ENCODE measurements at places on chromosomes 2 and 18.
A peak's percentile ranks its signal among the peaks of the same experiment; 100 is the strongest.

- DNase-seq, result no peak
These were observed 74.2 kb downstream of the INO80D start for GRCh38 chr2:206011795-206012194.

- DNase-seq, result peak; percentile 73
These were observed 26.5 kb downstream of the CRACDL start for GRCh38 chr2:98909317-98910211.

DNA sequence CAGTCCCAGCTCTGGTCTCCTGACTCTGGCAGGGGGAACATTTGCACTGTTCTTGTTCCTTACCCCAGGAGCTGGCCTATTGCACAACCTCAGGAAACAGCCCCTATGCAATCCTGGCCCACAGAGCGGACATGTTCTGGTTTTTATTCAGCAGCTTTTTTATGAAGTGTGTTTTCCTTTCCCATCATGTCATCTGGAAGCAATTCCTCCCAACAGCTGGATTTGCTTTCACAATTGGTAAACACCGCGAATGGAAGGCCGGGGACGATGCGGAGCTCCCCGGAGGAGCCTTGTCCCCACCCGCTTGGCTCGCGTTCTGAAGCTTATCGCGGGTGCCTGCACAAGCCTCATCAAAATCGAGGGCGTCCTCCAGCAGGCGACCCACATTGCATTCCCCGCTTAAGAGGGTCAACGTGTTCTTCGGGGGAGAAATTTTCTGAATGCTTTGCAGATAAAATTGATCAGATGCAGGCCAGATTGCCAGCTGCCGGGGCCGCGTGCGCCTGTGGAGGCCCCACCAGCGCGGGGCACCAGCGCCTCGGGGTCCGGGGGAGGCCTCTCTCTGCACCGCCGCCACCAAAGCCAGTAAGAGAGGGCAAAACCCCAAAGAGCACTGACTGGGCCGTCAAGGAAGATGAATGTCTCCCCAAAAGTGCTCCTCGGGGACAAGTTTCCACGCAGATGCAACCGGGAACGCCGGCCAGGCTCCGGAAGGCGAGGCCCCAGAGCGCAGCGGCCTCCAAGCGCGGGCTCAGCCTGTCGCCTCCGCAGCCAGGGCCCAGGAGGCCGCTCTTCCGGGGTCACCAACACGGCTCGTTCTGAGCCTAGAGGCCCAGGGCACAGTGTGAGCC is 60.3 kb upstream of the SP3 start:
- peak; percentile 76 for DNase-seq

- DNase-seq, result no peak
These were observed 22.2 kb upstream of the AFTPH start for GRCh38 chr2:64501946-64502345.

DNA sequence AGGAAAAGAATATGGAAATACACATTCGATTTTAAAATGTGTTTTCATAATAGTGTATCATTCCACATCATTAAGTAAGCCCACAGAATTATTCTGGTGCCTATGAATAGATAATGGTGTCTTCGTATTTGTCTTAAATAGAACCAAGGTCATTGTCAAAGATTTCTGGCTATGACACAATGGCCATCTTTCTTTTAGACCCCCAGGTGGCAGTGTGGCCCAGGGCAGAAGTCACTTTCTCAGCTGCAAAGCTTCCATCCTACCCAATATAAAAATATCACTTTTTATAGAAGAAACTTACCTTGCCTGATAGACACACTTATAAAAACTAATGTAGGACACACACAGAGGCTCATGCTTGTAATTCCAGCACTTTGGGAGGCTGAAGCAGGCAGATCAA is 57.5 kb downstream of the ZRANB3 start:
- DNase-seq, result peak; percentile 11

DNA sequence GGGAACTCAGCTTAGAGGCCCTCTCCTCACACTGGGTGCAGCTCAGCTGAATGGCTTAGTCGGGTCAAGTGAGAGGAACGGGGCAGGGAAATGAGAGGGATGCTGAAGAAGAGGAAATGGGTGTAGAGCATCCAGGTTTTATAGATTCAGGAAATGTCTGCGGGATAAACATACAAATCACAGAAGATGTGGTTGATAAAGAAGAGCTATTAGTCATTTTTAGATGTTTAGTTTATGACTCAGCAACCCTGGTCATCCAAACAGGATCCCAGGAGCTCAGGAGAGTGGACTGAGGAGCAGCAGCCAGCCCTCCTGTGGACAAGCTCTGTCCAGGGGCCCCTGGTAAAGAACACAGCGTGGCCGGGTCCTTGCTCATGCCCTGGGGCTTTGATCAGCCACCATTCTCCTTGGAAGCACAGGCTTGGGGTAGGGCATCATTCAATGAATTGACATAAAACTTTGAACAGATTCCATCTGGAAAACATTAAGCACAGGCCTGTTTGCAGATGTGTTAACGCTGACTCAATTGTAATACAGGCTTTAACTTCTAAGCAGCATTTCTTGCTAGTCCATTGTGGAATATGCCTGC is 83.0 kb downstream of the NPAS2 start:
- DNase-seq, result peak; percentile 54

DNA sequence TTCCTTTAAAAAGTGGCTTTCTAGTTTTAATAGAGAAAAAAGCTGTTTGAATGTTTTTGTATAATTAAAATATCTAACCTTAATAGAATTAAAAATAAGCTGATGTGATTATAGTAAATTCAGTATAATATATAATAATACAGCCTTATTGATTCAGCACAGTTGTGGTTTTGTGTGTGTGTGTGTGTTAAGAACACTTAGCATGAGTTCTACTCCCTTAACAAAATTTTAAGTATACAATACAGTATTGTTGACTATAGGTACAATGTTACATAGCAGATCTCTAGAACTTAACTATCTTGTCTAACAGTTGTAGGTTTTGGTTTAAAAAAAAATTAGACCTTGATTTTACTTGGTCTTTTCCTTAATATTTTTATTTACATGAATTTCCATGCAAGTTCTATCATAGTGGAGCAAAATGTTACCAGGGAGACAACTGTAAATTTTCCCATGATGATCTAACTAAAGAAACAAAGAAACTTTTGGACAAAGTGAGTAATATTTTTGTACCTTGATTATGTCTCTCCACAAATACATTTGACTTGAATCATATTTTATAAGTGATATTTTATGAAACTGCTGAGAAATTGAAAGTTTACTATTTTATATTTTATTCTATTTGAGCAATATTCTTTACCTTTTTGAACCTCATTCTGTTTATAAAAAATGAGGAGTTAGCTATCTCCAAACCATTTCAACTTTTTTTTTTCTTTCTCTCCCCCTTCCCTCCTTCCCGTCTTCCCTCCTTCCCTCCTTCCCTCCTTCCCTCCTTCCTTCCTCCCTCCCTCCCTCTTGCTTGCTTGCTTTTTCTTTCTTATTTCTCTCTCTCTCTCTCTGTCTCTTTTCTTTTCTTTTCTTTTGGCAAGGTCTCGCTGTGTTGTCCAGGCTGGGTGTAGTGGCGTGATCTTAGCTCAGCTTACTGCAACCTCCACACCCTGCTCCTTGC is 46.3 kb downstream of the ZC3H6 start:
- DNase-seq, result no peak

DNA sequence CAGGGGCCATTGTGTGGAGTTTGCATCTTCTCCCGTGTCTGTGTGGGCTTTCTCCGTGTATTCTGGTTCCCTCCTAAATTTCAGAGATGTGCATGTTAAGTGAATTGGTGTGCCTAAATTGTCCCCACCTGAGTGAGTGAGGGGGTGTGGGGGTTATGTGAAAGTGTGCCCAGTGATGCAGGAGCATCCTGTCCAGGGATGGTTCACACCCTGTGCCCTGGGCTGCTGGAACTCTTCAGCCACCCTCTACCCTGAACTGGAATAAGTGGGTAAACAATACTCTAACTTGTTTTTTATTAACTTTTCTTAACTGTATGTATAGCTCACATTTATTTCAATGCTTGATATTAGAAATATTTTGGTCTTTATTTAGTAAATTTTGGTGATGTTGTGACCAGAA is 56.0 kb downstream of the UBE2E3 start:
- DNase-seq, result no peak

GRCh38 chr2:150410809-150411208 is 76.7 kb downstream of the RND3 start:
- DNase-seq, result no peak

DNA sequence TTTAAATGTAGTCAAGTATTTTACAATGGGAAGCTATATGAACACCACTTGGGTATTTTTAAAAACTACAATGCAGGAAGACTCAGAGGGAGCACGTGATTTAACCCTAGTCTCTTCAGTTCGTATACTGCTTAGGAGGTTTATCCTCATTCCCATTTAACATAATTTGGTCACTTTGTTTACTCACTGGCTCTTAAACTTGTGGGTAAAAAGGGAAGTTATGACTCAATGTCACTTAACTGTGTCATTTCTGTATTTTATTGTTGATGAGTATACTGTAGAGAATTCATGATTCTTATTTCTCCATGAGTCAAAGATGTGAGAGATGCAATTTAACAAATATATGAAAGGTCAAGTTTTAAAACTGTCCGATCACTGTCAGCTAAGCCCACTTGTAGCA is 48.2 kb downstream of the SLC66A3 start:
- no peak for DNase-seq

GRCh38 chr2:218010984-218011652 is 8.3 kb upstream of the TNS1 start:
- peak; percentile 52 for DNase-seq

- DNase-seq, result no peak
These were observed 39.3 kb downstream of the MOGAT1 start for GRCh38 chr2:222710736-222711135.

DNA sequence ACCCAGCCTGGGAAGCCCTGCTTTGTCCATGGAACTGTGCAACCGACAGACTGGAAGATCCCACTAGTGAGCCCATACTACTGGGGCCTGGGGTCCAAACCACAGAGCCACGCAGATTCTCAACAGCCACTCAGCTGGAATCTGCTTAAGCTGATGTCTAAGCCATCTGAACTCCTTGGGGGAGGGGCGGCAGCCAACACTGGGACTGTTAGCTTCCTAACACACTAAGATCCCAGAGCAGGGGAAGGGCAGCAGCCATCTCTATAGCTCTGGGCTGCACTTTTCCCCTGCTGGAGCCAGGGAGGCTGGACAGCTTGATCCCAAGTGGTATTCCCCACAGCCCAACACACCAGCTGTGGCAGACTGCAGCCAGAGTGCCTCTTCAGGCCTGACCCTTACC is 118.3 kb downstream of the RPRM start:
- no peak for DNase-seq

GRCh38 chr2:14358339-14358738 is 274.2 kb upstream of the LRATD1 start:
- DNase-seq, result no peak

DNA sequence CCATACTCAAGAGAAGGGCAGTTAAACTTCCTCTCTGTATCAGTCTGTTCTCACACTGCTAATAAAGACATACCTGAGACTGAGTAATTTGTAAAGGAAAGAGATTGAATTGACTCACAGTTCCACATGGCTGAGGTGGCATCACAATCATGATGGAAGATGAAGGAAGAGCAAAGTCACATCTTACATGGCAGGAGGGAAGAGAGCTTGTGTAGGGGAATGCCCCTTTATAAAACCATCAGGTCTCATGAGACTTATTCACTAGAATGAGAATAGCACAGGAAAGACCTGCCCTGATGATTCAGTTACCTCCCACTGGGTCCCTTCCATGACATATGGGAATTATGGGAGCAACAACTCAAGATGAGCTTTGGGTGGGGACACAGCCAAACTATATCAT is 1.4 kb upstream of the IL36B start:
- no peak for DNase-seq

DNA sequence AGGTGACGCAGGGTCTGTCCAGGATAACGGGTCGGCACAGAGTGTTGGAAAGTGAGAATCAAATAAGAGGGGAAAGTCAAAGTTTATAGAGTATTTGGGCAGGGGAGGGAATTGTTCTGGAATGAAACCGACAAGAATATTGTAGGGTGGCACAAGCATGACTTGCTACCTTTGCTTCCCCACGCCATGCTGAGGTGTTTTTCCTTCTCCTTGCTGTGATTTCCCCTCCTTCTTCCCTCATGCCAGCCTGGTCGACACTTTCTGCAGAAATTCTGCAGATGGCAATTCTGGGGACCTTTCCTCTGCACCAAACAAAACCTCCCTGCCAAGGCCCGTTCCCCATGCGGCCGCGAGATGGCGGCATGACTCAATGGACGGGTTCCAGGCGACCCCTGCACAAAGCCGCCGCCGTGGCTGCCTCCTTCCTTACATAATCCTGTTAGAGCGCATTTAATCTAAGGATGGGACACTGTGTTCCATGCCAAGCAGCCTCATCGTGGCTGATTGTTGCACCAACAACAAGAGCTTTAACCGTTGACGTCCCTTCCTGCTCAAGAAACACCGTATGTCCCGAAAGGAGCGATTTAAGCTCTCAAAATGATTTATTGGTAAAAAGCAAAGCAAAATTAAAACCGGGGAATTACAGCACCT is at the start of gene MRO:
MRO (minus strand) TSS at position 289 of the 651 bp plus-strand sequence. CDS start 10,616 bp downstream, outside the sequence.
- DNase-seq, result peak; percentile 91

DNA sequence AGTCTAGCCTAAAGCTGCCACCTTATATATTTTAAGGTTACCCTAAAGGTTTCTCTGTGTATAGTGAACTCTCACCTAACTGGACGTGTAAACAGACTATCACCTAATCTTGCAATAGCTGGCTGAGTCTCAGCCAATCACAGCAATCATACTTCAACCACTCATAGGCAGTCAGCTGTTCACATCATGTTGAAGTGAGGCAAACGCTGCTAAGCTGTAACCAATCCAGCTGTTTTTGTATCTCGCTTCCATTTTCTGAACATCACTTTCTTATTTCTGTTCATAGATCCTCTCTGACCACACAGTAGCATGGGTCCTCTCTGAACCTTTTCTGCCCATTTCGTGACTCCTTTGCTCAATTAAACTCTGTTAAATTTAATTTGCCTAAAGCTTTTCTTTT is 468.2 kb upstream of the POU3F3 start:
- DNase-seq, result no peak

DNA sequence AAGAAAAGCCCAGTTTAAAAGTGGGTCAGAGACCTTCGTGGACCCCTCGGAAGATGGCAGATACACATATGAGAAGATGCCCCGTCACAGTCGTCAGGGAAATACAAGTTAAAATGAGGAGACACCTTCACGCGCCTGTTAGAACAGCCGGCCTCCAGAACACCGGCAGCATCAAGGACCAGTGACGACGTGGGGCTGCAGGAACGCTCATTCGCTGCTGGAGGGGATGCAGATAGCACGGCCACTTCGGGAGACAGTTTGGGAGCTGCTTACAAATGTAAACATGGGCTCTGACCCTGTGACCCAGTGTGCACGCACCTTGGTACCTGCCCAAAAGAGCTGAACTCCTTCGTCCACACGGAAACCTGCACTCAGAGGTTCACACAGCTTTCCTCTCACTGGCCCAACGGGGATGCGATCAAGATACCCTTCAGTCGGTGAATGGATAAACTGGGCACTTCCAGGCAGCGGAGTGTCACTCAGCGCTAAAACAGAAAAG is 83.7 kb upstream of the CTDP1 start:
- DNase-seq, result no peak

DNA sequence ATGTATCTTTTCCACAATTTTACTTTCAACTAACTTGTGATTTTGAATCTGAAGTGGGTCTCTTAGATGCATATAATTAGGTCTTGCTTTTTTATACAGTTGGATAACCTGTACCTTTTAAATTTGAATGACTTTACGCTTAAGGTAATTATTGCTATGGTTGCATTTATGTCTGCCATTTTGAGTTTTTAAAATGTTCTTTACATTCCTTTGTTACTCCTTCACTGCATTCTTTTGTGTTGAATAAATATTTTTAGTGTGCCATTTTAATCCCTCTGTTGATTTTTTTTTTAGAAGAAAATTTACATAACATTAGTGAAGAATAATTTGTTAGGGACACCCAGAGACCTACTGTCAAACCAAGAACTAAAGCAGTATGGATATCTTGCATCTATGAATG is 65.3 kb downstream of the BIRC6 start:
- DNase-seq, result no peak
